Activated CD4-positive, CD25-positive, alpha-beta regulatory T cell treated with anti-CD3 and anti-CD28 coated beads, Interleukin-2, amount 50 U/mL, for 72 hours (primary cell): ENCODE measurements at places on chromosomes 16 and 17.

DNA sequence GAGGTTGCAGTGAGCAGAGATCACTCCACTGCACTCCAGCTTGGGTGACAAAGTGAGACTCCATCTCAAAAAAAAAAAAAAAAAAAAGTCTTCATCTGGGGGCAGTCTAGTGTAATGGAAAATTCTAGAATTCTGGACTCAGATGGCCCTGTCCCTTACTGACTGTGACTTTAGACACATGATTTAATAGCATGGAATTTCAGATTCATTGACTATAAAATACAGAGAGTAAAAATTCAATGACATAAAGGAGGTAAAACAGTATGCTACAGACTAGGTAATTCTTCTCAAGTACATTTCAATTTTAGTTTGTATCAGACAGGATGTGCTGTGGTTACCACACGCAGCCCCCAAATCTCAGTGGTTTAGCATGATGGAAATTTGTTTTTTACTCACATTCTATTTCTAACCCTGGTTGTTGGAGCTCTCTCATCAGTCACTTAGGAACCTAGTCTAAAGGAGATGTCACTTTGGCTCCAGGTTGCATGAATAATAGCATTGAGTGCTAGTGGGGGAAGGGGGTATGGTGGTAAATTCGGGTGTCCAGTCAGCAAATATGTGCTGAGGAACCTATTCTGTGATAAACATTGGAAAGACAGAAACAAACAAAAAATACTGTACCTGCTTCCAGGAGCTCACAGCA lies 444.0 kb downstream of the XYLT1 start:
- no peak for DNase-seq

GRCh38 chr17:39863244-39863917 lies 731 bp downstream of the IKZF3 start:
- no peak for DNase-seq

DNA sequence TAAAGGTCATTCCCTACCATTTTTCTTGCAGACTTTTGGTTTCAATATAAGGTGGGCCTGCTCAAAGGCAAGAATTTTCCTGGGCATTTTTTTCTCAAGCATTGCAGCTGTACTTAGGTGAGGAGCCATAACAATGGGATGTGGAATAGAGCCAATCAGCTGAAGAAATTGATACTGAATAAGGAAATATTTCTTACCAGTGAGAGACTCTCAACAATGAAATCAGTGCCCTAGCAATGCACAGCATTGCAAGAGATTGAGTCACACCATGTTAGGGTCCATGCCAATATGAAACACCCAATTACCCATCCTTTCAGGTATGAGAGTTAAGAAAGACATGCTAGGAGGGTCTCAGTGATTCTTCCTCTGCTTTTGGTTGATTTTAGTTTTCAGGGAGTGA lies 237.6 kb downstream of the SOX9 start:
- DNase-seq: no peak

DNA sequence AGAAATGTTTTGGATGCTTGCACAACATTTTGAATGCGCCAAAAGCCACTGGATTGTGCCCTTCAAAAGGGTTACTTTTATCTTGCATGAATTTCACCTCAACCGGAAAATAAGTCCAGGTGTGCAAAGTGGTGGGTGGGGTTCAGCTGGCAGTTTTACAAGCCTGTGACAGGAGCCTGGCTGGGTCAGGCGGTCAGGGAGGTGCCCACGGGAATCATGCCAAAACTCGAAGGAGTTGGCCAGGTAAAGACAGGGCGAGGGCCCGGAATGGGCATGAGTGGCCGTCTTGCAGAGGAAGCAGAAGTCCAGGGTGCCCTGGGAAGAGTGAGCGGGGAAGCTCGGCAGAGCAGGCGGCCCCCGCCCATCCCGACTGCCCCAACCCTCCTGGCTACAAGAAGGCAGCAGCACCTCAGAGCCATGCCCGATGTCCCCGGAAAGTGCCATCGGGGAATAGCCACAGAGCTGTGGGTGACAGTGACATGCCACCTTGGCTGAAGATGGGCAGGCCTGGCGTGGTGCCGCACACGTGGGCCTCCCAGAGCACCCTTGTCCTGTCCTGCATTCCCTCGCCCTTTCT lies 19.1 kb upstream of the CACNG1 start:
- DNase-seq: no peak

DNA sequence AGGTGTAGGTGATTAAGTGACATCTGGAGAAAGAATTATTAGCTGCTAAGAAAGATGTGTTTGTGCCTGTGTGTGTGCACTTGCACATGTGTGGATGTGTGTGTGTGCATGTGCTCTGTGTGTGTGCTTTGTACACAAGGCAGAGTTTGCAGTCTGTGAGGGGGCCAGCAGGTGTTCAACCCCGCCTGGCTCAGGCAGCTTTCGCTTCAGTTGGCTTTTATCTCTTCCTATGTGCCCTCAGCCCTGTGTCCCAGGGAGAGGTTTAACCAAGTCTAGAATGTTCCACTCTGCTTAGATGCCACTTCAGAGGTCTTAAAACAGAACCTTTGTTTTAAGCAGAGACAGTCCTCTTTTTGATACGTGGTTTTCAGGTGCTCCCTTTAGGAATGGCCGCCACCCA lies 58.8 kb downstream of the CDH13 start:
- DNase-seq: no peak

DNA sequence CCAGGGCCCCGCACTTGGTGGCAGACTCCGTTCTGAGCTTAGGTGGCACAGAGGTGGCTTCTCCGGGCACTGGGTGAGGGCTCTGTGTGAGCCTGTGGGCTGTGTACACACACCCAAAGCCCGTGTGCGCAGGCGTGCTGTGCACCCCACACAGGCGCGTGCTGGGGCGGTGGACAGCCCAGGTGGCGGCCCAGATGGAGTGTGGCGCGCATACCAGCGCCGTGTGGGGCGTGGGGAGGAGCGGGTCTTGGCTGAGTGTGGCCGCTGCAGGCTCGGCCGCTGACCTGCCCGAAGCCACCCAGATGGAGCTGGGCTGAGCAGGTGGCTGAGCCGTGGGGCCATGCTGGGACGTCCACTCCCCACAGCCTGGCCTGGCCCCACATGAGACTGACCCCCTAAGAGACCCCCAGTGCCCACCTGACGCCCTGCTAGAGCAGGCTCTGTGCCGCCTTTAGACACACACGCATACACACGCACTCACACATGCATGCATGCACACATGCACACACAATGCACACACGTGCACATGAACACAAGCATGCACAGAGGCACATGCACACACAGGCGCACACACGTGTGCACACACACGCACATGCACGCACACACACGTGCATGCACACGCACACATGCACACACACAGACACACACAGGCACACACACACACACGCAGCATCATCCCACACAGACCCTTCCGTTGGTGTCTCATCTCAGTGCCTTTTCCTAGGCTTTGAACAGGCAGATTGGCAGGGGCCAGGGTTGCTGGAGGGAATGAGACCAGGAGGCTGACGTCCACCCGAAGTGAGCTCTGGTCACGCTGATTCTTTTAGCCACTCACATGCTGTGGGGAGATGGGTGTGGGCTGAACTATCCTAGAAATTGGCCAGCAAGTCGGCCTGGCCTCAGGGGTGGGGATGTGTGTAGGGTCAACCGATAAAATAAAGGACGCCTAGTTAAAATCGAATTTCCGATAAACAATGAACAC lies 2.1 kb downstream of the PRR35 start:
- no peak for DNase-seq

DNA sequence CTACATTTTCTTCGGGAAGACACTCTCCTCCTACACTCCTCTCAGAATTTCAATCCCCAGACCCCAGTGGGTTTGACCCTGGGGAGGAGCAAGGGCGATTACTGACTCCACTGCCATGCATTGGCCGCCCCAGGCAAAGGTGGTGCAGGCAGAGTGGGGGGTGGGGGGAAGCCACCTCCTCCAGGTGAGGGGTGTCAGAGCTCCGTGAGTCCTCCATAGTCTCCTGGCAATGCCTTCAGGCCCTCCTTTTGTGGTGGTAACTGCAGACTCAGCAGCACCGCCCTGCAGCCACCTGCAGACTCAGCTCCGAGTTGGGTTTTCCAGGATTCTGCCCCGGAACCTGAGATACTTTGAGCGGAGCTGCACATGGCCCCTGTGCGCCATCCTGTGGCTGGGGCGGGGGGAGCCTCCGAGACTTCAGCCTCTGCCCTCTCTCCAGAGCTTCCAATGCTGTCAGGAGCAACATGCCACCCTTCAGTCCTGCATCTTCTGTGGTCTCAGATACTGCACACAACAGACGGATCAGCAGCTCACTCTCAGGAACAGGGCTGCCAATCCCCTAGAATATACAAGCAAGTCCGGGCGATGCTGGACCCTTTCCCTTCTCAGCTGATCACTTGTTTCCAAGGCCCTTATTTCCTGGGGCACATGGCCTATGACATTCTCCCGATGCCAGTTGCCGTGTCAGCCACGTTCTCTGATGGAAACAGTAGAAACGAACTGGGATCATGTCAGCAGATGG lies 2.4 kb upstream of the SLC47A2 start:
- no peak for DNase-seq

- DNase-seq: no peak
These were observed 53.1 kb downstream of the AIPL1 start for GRCh38 chr17:6381526-6382465.

- DNase-seq: no peak
These were observed 194.7 kb downstream of the SPECC1 start for GRCh38 chr17:20203761-20204263.

DNA sequence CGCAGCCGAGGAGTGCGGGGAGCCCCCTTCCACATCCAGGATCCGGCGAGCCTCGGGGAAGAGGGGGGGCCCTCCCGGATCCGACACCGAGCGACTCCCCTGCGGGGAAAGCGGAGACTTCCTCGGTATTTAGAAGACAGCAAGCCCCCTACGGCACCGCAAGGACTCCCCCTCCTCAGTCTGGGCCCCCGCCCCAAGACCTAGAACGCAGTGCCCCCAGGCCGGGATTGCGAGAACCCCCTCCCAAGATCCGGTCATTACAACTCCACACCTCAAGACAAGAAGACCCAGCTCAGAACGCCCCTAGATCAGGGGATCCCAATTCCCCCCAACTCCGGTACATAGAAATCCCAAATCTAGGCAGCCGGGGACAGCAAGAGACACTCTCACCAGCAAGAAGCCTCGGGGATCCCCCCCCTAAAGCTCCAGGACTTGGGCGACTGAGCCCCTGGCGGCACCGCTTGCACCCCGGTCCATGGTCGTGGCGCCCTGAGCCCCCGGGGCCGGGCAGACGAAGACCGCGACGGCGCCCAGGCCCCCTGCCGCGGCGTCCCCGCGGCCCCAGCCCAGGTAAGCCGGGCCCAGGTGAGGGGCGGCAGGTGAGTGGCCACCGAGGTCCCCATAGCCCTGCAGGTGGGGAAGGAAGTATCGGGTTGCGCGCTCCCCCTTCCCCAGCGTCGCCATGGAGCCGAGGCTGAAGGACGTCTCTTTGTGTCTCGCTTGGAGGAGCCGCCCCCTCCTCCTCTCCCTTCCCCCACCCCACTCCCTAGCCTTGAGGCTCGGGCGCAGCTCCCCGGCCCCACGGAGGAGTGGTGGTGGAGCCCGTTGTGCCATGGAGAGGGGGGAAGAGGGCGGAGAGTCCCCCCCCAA lies 641 bp downstream of the SBK1 start:
- peak; percentile 39 for DNase-seq

DNA sequence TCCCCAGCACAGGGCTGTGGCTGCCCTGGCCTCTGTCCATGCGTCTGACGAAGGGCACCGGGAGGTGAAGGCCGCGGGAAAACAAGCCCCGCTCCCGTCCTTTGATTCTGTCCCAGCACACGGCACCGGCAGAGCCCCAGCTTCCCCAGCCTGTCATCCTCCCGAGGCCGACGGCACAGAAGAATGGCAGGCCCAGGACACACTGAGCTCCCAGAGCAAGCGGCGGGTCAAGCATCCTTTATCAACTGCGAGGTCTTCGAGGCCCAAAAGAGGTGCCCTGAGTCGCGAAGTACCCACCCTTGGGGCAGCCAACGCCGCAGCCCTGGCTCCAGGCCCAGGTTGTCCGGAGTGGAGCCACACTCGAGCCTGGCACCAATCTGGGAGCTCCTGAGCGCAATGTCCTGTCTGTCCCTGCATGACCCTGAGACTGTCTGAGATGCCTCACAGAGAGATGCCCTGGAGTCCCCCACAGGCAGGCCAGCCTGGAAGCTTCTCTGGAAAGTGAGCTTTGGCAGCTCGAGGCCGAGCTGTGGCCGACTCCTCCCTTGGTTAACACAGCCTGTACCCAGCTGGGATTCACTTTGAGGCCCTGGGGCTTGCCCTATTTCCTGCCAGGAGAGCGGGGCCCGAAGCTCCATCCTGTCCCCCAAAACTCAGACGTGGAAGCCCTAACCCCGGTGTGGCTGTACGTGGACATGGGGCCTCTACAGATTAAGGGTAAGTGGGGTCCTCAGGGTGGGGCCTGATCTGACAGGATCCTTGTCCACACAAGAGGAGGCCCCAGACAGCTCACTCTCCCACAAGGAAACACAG lies 23.3 kb downstream of the SLC7A5 start:
- DNase-seq: no peak

- no peak for DNase-seq
These were observed 118.2 kb downstream of the MGAT5B start for GRCh38 chr17:76986365-76986764.

DNA sequence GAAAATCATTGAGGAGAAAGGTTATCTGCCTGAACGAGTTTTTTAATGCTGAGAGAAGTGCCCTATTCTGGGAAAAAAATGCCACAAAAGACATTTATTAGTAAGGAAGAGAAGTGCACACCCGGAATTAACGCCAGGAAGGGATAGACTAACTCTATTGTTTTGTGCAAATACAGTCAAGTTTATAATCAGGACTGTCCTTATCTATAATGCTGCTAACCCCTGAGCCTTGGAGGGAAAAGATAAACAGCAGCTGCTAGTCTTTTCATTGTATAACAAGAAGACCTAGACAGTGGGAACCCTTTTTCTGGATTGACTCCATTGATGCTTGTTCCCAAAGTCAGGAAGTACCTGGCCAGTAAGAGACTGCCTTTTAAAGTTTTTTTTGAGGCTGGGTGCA lies 26.5 kb downstream of the BCAS3 start:
- no peak for DNase-seq

GRCh38 chr16:75462806-75463205 lies 1.7 kb downstream of the TMEM170A start:
- DNase-seq: no peak

DNA sequence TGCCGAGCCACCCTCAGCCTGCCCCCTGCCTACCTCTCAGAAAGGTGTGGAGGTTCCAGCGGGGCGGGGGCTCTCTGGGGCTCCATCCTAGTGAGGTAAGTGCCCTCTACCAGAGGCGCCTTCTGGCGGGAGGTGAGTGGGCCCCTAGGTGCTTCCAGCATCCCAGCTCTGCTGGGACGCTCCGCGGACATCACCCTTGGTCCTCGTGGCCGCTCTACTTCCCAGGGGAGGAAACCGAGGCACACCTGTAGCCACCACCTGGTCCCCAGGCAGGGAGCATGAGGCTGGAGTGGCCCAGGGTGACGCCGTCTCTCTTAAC lies 1.4 kb downstream of the MCRIP2 start:
- DNase-seq: no peak
